ENCODE measurements at places on chromosomes 2 and 18.
A peak's percentile ranks its signal among the peaks of the same experiment; 100 is the strongest.

GRCh38 chr2:18987592-18988073 lies 370.8 kb downstream of the OSR1 start:
- DNase-seq, result no peak

GRCh38 chr2:68379184-68379708 lies 14.2 kb downstream of the PLEK start:
- peak; percentile 5 for DNase-seq

GRCh38 chr18:65942104-65942503 lies 191.3 kb downstream of the CDH7 start:
- DNase-seq, result no peak

DNA sequence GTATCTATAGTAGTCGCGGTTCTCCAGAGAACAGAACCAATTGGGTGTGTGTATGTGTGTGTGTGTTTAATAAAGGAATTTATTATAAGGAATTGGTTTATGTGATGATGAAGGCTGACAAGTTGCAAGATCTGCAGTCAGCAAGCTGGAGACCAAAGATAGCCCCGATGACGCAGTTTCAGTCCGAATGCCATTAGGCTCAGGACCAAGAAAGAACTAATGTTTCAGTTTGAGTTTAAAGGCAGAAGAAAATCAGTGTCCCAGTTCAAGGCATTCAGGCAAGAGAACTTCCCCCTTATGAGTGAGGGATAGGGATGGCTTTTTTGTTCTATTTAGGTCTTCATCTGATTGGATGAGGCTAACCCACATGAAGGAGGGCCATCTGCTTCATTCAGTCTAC lies 221.6 kb downstream of the HNMT start:
- DNase-seq, result no peak

DNA sequence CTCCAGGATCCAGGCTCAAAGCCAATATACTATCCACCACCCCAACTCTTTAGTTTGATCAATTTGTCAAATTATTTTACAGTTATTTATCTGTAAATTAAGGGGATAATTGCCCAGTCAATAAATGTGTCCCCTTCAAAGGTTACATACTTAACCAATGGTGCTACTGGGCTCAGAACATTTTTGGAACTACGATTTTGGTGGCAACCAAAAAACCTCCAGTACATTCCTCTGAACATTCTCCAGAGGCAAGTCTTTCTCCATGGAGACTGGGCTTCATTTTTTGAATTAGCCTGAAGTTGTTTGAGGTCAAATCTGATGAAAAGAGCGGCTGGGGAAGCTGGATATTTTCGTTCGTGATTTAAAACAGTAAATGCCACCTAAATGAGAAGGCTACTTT lies 1.7 kb upstream of the CLUL1 start:
- no peak for DNase-seq

DNA sequence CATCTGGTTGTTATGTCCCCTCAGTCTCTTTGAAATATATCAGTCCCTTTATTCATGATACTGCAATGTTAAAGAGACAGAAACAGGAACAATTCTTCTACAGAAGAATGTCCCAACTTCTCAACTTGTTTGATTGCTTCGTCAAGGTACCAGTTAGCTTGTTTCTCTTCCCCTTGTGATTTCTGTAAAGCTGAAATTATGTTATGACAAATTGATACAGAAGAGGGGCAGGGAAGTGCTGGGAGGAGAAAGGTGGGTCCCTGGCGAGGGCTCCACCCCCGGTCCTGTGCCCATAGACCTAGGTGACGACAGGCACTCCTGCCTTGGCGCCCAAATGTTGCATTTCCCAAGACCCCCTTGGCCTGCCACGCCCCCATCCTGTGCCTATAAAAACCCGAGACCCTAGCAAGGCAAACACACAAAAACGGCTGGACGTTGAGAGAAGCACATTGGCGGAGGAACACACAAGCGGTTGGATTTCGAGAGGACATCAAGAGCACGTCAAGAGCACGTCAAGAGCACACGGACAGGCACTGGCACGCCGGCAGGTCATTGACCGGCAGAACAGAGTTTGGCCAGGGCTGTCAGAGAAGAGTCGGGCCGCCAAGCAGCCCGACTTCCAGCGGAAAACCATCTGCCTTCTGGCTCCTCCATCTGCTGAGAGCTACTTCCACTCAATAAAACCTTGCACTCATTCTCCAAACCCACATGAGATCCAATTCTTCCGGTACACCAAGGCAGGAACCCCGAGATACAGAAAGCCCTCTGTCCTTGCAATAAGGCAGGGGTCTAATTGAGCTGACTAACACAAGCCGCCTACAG lies 11.5 kb upstream of the RTN4 start:
- DNase-seq, result no peak

- DNase-seq, result no peak
Measured at GRCh38 chr2:135963841-135964240, 21.6 kb downstream of the DARS1 start.

DNA sequence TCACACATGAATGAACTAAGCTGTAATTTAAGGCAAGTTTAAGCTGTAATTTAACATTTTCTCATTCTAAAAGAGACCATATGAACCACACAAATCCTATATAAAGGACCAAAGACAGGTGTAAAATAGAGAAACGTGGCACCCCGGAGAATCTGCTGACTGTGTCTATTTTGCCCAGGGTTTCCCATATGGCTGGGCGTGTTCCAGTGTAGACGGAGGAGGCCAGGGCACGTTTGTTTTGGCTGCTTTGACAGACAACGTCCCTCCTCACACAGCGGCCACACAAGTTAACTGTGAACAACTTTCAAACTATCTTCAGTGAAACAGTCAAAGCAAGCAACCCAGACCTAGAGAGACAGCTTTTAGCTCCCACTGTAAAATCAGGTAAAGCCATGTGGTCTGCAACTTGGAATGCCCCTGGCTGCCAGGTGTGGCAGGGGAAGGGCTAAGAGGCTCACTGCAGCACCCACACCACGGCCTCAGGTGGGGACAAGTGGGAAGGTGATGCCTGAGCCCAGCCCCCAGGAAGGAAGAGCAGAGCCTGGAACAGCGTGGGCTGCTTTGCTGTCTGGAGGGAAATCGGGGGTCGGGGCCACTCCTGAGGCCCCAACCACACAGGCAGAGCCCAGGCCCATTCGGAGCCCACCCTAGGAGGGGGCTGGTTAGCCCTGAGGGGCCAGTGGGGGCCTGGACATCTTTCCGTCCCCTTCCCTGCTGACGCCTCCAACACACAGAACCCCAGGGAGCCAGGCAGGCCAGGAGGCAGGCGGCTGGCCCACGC lies 40.7 kb downstream of the SLC66A2 start:
- no peak for DNase-seq

GRCh38 chr2:67075530-67076238 lies 321.4 kb upstream of the ETAA1 start:
- no peak for DNase-seq

- DNase-seq, result no peak
Measured at GRCh38 chr2:85843543-85843942, 45.2 kb downstream of the ST3GAL5 start.

DNA sequence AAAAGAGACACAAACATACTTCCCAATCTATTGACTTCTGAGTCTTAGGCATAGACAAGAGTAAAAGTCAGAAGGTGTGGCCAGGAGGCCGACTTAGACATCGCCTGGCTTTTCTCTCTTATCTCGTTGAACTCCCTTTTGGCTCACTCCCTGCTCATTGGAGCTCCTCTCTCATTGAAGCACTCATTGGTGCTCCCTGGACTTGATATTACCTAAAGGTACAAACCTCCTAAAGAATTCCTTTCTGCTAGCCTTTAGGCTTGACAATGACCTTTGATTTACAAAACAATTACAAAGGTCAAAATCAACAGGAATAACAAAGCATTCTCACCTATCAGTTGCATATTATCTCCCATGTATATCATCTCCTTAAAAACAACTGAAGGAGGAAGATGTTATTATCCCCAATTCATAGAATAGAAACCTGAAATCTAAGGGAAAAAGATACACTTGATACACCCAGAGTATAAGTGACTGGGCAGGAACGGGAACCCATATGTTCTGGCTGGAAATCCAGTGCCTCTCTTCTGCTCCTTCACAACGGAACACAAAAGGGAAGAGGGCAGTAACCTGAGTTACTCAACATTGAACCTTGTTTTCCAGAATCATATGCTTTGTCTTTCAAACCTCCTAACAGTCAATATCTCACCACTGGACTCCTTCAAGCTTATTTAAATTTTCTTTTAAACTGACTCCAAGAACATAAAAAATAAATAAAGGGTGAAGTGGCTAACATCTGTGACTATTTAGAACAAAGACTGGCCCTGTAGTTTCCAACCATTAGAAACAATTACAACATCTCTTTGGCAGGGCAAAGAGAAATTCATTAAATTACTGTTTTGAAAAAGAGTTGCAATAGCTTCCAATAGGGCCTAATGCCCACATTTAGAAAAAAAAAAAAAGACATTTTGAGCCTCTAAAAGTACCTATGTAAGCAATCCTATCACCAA lies 1247.9 kb downstream of the LRP1B start:
- DNase-seq, result no peak

GRCh38 chr2:21966139-21966538 lies 842.4 kb downstream of the TDRD15 start:
- no peak for DNase-seq

DNA sequence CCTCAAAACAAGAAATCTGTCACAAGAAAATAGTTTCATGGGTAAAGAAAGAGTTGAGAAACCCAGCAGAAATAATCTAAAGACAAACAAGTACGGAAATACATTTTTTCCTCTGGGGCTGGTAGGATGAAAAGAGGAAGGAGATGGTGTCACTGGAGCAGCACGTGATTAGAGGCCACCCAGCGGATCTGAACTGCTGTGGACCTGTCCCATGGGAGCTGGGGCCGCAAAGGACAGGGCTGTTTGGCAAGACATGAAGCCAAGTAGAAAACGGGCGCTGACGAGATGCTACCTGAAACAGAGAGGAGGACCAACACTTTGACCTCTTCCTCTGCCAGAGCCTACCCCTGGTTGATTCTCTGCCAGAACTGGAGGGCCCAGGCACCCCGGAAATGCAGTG lies 295.4 kb upstream of the ATP5MC3 start:
- DNase-seq, result no peak

DNA sequence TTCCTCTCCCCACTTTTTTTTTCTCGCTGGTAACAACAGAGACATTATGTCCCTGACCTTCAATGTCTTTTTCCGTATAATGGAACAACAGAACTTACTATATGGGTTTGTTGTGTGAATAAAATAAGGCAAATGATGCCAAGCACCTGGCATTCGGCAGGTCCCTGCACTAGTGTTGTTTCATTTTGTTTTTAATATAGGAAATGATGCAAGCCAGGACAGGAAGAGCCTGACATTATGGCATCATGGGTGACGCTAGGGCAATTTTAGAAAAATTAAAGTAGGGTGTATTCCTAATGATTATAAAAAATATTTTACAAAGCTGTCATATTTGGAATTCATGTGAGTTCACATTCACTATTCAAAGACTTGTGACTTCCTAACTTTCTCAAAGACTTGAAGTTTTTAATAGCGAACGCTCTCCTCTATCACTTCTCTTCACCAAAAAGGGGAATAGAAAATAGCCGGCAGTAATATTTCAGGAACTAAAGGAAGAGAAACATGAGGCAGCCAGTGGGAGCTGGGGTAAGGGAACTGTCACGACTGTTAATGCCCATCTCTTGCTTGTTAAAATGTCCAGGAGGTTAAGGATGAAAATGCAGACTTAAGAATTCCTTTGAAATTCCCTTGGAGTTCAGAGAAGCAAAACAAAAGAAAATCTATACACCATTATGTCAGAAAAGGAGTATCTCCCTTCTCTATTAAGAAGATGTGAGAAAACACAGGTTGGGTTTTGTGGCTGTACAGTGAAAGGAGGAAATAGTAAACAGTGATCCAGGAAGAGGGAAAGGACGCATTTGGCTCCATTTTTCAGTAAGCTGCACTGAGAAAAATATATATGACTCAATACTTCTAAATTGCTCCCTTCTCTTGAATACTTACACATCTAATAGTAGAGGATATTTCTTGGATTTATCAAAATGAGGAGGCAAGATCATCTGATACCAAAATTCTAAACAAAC lies 60.2 kb downstream of the DPP4 start:
- DNase-seq, result peak; percentile 51

GRCh38 chr2:84194949-84195644 lies 264.0 kb downstream of the SUCLG1 start:
- no peak for DNase-seq

- DNase-seq, result no peak
Measured at GRCh38 chr18:27062802-27063201, 122.3 kb downstream of the CHST9 start.

- DNase-seq, result no peak
Measured at GRCh38 chr18:68418881-68419280, 296.0 kb downstream of the TMX3 start.

- no peak for DNase-seq
Measured at GRCh38 chr18:848062-848861, 36.2 kb upstream of the YES1 start.

GRCh38 chr18:23897291-23897690 lies 117.3 kb upstream of the TTC39C start:
- no peak for DNase-seq

DNA sequence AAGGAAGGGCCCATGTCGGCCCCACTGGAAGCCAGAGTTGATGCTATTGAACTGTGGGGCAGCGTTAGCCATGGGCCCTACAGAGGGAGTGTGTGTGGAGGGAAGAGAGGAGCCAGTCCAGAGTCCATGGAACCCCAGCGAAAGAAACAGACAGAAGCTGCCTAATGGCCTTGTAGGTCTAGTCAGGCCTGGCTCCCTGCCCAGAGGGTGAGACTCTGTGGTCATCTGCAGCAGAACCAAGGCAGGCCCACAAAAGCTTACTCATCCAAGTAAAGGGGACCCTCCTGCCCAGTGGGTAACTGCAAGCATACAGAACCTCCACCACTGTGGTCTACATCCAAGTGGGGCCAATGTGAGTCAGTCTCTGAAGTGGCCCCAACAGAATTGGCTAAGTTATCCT lies 439.8 kb downstream of the TGIF1 start:
- DNase-seq, result no peak

- DNase-seq, result no peak
Measured at GRCh38 chr2:74597410-74597809, 42.9 kb downstream of the DOK1 start.

GRCh38 chr18:32930695-32931301 lies 158.0 kb upstream of the KLHL14 start:
- no peak for DNase-seq

GRCh38 chr2:231604101-231604684 lies 11.5 kb downstream of the TEX44 start:
- no peak for DNase-seq

- DNase-seq, result no peak
Measured at GRCh38 chr2:42775186-42775585, 11.3 kb upstream of the OXER1 start.

- no peak for DNase-seq
Measured at GRCh38 chr2:119760956-119761275, 1.2 kb downstream of the PTPN4 start.

GRCh38 chr18:28581521-28582071 lies 404.7 kb upstream of the CDH2 start:
- no peak for DNase-seq

DNA sequence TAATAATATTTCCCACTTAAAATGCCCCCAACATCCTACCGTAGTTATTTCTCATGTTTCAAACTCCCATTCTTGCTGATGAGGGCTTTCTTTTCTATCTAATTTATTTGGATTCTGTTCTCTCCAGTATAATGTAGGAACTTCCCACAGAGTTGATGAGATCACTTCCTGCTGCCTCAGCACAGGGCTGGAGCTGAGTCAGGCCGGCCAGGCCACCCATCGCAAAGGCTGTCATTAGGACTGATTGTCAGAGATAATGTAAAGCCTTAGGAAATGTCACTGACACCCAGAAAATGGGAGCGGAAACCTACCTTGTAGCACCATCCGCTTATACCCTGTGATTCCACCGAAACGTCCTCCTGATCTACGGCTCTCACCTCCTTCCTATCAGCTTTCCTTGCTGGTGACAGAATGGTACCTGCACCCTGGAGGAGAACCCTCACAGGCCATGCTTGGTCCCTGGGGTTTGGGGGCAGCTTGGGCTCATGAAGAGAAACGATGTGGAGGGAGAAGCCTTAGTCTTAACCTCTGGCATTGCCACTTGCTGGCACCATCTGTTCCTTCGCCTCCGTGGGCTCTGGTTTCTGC lies 672.8 kb upstream of the ID2 start:
- no peak for DNase-seq
